ENCODE measurements at places on chromosomes 16 and 17.

DNA sequence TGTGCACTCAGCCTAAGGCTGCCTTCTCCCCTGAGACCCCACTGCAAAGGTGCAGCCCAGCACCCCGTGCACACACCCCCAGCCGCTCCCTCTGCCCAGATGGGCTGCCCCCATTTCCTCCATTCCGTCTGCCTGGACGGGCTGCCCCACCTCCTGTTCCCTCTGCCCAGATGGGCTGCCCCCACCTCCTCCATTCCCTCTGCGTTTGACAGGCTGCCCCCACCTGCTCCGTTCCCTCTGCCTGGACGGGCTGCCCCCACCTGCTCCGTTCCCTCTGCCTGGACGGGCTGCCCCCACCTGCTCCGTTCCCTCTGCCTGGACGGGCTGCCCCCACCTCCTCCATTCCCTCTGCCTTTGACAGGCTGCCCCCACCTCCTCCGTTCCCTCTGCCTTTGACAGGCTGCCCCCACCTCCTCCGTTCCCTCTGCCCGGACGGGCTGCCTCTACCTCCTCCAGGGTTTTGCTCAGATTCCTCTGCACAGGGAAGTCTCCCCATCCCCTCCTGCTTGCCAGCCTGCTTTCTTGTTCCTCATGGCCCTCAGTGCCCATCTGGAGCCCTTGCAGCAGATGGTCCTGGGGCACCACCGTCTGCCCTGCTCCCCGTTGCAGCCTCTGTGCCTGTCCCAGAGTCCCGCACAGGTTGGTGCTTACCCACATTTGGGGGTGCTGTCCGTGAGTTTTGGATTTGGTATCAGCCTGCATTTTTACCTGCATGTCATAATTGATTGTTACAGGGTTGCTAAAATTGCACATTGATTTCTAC is 23.4 kb upstream of the IL17C start:
- no peak for DNase-seq

GRCh38 chr16:54892981-54893380 is 37.7 kb upstream of the IRX5 start:
- no peak for DNase-seq

- DNase-seq: no peak
Observed at GRCh38 chr17:55452139-55452790, 30.6 kb upstream of the MMD start.

- DNase-seq: no peak
Observed at GRCh38 chr16:50548909-50549560, 839 bp downstream of the NKD1 start.

DNA sequence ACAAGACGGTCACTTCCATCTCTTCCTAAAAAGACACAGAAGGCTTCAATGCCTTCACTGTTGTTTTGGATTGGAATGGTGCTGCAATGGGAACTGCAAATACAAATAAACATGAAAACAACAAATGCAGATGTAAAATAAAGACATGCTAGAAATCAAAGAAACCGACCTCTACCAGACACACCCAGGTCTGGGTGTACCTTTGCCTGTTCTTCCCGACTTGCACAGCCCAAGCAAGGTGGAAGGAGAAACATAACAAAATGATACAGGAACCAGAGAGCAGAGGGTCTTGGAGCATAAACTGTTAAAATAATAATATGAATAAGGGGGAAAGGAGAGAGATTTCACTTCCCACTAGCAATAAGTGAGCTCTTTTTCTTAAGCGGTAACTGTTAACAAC is 17.3 kb downstream of the RFFL start:
- no peak for DNase-seq
